ENCODE measurements at places on chromosomes 1 and 21.

DNA sequence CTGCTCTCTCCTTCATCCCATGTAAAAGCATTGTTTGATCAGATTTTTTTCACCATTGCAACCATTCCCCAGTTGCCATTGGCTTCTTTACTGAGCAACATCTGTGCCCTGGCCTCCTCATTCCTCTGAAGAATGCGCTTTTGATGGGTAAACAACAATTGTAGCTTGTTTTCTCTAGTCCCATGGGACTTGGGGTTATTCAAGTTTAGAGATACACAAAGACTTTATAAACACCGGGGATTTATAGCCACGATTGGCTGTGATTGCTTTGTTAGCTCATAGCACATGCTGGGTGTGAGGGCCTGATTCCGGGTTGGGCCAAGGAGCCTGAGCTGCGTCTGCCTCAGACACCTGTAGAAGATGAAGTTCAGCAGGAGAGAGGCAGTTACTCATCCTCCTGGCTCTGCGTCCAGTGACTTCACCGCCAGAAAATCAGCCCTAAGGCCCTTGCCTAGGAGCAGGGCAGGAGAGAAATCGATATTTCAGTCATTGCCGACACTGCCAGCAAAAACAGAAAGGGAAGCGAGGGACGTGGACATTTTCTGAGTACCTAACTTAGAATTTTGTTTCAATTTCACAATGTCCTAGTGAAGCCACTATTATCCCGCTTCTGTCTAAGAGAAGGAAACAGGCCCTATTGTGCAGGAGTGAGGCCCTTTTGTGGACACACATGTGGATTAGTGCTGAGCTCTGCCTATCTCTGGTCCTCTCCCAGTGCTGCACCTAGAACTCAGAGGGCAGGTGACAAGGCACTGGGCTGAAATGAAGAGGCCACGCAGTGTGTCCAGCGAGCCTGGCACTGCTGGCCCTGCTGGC is 159.8 kb upstream of the USP24 start:
- H3K36me3 ChIP-seq, result no peaks in the 10 kb centered on the region
- H3K4me3 ChIP-seq, result no peak overlapping the region
- DNase-seq, result no peak
- H3K4me1 ChIP-seq, result no peaks in the 10 kb centered on the region

- H3K27me3 ChIP-seq, result no peaks in the 10 kb centered on the region
- no peaks in the 10 kb centered on the region for H3K4me1 ChIP-seq
- H3K4me3 ChIP-seq, result no peak overlapping the region
- H3K27ac ChIP-seq, result no peak overlapping the region
- no peak for DNase-seq
Observed at GRCh38 chr1:76053021-76053420, 21.5 kb upstream of the ST6GALNAC3 start.

GRCh38 chr1:31700468-31701090 is 3.2 kb downstream of the COL16A1 start:
- no peak for DNase-seq
- no peak overlapping the region for H3K4me3 ChIP-seq
- peaks cover 23% of the 10 kb centered on the region for H3K4me1 ChIP-seq
- no peaks in the 10 kb centered on the region for H3K27me3 ChIP-seq
- peak overlapping the region; percentile 52 for H3K27ac ChIP-seq

DNA sequence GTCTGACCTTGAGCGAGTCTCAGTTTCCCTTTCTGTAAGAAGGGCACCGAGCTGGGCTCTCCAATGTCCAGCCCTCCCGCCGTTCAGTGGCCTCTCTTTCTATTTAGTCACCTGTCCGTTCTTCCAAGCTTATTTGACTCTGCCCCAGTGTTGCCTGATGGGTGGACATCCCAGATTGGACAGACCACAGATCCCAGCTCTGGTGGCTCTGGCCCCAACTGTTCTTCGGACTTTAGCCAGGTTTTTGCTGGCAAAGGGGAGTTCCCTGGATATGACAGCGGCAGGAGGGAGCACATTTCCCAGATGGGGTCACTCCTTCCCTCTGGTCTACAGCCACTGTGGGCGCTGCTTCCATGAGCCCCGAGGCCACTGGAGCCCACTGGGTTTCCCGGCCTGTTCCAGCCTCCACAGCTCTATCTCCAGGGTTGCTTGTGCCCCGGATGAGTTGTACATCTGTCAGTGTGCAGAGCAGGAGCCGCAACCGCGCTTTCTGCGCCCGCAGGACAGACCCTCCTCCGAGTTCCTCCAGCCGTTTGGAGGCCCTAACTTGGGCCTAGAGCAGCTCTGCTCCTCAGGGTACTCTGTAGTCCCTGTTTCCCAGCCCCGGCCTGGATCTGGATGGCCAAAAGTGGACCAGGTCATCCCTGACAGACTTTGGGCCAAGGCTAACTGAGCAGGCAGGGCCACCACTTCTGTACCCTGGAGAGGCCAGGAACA is 3.8 kb downstream of the DMBX1 start:
- H3K27me3 ChIP-seq, result peaks cover 45% of the 10 kb centered on the region
- H3K4me1 ChIP-seq, result peaks cover 12% of the 10 kb centered on the region
- no peak for DNase-seq
- H3K4me3 ChIP-seq, result no peak overlapping the region
- H3K27ac ChIP-seq, result no peak overlapping the region
- H3K36me3 ChIP-seq, result no peaks in the 10 kb centered on the region

DNA sequence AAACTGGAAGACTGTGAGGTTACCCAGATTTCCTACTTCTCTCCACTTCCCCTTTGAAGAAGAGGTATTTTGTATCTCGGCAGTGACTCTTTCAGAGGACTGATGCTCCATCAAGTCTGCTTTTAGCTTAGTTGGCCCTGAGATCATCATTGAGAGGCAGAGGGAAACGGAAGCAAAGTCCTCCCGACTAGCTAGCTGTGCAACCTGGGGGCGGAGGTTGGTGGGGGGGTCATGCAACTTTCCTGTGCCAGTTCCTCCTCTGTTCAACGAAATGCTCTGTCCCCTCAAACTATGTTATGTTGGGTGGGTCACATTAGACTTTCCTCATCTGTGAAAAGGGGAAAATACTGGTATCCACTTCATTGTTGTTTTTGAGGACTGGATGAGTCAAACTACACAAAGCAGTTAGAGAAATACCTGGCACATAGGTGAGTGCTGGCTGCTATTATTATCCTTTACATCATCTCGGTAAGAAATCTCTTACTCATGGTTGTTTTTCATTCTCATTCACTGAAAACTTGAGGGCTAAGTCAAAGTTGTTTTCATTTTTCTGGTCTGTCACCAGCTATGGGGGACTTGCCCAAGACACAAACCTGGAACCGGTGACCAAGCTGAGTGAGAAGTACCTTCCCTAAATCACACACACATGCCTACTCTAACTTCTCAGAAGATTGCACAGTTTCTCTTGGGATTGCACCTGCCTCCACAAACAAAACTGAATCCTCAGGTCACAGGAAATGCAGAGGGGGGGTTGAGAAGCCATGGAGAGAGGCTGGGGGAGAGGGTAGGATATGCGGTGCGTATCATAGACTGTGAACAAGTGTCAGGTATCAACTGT is 83.3 kb downstream of the ABCA4 start:
- H3K27me3 ChIP-seq, result no peaks in the 10 kb centered on the region
- no peak for DNase-seq
- H3K36me3 ChIP-seq, result no peaks in the 10 kb centered on the region
- H3K4me1 ChIP-seq, result no peaks in the 10 kb centered on the region

GRCh38 chr1:207205614-207206061 is 101.6 kb downstream of the C4BPA start:
- no peak for DNase-seq
- H3K4me3 ChIP-seq, result no peak overlapping the region
- no peaks in the 10 kb centered on the region for H3K27me3 ChIP-seq
- H3K36me3 ChIP-seq, result no peaks in the 10 kb centered on the region
- H3K27ac ChIP-seq, result peak overlapping the region; percentile 29

- peak; percentile 68 for DNase-seq
- H3K4me3 ChIP-seq, result no peak overlapping the region
- no peak overlapping the region for H3K27ac ChIP-seq
- no peaks in the 10 kb centered on the region for H3K27me3 ChIP-seq
- H3K36me3 ChIP-seq, result no peaks in the 10 kb centered on the region
Observed at GRCh38 chr1:234065794-234066447, 161.4 kb downstream of the SLC35F3 start.

DNA sequence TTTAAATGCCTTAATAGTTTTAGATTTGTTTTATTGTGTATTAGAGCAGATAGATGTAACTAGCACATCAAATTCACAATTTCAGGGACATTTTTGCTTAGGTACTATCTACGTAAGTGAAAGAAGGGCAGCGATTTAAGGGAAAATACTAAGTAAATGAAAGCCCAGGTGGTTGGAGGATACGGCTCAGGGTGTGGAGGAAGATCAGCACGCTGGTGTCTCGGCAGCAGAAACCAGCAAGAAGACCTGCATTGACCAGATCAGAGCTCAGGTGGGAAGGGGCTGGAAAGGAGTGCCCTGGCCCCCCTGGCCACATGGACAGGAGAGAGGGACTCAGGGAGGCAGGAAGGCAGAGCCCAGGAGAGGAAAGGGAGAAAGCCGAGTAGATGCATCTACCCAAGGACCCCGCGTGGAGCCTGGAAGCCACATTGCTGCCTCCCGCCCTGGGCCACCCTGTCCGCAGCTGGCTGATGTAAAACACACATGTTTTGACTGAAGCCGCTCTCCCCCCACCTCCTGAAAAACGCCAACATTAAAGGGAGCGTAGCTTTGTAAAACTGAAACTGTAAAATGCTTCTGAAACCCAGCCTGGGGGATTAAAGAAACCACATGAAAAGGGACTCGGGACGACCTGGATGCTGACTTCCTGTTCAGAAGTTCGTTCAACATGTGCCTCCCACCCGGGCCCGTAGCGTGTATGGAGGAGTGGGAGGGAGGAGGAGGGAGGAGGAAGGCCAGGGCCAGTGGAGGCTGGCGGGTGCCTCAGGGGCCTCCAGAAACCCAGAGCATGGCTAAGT is 72.6 kb upstream of the TARDBP start:
- H3K27ac ChIP-seq, result no peak overlapping the region
- no peaks in the 10 kb centered on the region for H3K4me1 ChIP-seq
- H3K27me3 ChIP-seq, result no peaks in the 10 kb centered on the region
- H3K4me3 ChIP-seq, result no peak overlapping the region

GRCh38 chr1:174723816-174724215 is 275.9 kb upstream of the CACYBP start:
- H3K27ac ChIP-seq, result no peak overlapping the region
- H3K27me3 ChIP-seq, result no peaks in the 10 kb centered on the region
- H3K36me3 ChIP-seq, result no peaks in the 10 kb centered on the region
- no peak overlapping the region for H3K4me3 ChIP-seq

DNA sequence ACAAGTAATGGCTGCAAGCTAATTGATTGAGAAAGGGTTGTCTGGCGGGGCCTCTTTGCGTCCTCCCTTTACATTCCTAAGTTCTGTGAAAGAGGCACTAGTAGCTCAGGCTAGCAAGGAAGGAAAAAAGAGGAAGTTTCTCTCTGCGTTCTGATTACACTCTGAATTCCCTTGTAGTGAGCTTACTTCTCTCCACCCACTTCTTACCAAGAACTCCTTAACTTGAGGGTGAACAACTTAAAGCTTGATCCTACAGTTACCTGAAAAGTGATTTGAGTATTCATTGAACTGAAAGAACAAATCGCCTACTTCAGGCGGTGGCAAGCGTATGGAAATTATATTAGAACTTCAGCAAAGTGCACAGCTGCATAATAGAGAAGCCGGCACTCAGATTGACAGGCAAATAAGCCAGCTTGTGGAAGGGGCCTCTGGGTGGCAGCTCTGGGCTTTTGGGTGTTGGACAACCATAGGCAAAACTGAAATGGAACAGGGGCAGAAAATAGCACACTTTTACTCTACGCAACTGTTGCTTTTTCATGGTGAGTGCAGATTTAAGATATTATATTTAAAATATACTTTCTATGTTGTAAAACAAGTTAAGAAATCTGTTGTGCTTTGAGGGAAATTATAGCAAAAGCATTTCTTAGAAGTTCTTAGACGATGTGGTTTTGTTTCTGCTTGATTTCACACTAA is 464.5 kb downstream of the USP25 start:
- H3K36me3 ChIP-seq, result no peaks in the 10 kb centered on the region
- peak overlapping the region; percentile 1 for H3K4me3 ChIP-seq
- no peaks in the 10 kb centered on the region for H3K27me3 ChIP-seq
- no peak overlapping the region for H3K27ac ChIP-seq

DNA sequence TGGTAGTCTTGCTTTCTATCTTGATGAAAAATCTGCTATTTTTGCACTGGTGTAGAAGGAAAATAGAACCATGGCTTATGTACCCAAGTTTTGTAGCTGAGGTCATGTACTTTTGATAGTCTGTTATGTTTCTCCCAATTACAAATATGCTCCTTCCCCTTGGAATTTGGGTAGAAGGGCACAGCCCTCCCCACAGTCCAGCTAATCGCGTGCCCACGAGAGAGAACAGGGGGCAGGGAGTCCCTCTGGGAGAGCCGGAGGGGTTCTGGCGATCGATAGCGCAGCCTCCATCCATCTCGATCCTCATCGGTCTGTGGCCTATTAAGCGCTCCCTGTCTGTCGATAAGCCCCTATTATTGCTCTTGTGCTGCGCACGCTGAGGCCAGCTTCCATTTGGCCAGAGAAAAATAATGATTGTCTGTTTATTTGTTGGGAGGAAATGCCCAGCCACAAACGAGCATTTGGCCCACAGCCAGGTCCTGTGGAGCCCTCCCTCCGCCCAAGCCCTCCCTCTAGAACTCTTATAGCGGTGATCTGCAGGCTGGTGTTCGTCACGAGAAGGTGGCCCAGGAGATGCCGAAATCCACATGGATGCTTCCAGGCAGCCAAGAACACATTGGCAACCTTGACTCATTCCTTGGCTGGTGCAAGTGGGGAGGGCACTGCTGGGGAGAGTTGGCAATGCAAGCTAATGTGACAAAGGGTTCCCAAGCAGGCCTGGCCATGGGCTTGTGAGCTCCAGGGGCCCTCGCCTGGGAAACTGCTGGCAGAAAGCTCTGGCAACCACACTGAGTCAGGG is 134.7 kb upstream of the TNR start:
- H3K4me1 ChIP-seq, result no peaks in the 10 kb centered on the region
- no peaks in the 10 kb centered on the region for H3K36me3 ChIP-seq

- H3K4me3 ChIP-seq, result no peak overlapping the region
- DNase-seq, result no peak
- H3K36me3 ChIP-seq, result no peaks in the 10 kb centered on the region
- no peaks in the 10 kb centered on the region for H3K4me1 ChIP-seq
Observed at GRCh38 chr1:212007886-212008285, 27.5 kb downstream of the INTS7 start.

GRCh38 chr1:238492271-238492670 is 601.5 kb upstream of the ZP4 start:
- H3K27ac ChIP-seq, result no peak overlapping the region
- no peak for DNase-seq
- H3K4me1 ChIP-seq, result no peaks in the 10 kb centered on the region
- H3K36me3 ChIP-seq, result no peaks in the 10 kb centered on the region
- H3K4me3 ChIP-seq, result no peak overlapping the region
